ENCODE measurements at places on chromosomes 3 and 15.
A peak's percentile ranks its signal among the peaks of the same experiment; 100 is the strongest.

DNA sequence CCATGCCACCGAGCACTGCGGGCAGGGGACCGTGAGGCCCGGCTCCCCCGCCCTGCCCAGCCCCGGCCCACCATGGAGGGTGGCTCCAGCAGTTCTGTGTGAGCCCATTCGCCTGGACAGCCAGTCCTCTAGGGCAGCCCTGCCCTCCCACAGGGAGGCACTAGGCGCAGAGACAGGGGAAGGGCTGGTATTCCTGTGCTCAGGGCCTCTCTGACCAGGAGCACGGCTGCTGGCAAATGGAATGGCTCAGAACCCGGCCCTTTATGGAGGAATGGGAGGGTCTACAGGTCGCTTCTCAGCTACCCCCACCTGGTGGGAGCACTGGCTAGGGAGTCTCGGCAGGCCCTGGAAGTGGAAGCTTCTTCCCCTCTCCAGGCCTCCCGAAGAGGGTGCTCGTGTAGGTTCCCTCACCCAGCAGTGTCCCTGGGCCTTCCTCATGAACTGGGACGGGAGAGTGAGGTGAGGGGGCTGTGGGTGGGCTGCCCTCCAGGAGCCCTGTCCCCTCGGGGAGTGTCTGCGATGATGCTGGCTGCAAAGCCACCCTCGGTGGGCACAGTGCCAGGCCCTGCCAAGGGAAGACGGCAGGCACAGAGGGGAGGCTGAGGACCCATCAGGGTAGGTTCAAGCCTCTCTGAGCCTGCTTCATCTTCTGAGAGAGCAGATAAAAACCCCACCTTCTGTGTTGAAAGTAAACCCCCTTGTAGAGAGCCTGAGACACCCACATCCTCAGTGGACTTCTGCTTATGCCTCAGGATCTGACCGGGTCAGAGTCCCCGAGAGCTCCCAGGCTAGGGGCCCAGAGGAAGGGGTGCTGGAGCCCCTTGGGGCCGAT is 1.5 kb downstream of the MELTF start:
- DNase-seq = no peak

DNA sequence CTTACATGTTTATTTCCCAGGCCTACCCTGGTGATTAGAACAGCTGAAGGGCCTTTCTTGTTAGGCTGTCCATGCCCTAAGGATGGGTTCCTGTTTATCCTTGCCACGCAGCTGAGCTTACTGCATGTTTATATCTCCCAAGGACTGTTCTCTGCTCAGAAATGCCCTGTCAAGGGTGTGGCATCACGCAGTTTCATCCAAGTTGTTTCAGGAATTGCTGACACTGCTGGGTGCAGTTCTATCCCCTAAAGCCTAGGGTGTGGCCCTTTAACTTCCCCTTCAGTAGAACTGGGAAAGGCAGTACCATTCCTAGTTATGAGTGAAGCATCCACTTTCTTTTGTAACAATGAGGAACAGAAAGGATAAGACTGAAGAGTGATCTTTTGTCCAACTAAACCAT is 5.0 kb downstream of the ELL3 start:
- no peak for DNase-seq

DNA sequence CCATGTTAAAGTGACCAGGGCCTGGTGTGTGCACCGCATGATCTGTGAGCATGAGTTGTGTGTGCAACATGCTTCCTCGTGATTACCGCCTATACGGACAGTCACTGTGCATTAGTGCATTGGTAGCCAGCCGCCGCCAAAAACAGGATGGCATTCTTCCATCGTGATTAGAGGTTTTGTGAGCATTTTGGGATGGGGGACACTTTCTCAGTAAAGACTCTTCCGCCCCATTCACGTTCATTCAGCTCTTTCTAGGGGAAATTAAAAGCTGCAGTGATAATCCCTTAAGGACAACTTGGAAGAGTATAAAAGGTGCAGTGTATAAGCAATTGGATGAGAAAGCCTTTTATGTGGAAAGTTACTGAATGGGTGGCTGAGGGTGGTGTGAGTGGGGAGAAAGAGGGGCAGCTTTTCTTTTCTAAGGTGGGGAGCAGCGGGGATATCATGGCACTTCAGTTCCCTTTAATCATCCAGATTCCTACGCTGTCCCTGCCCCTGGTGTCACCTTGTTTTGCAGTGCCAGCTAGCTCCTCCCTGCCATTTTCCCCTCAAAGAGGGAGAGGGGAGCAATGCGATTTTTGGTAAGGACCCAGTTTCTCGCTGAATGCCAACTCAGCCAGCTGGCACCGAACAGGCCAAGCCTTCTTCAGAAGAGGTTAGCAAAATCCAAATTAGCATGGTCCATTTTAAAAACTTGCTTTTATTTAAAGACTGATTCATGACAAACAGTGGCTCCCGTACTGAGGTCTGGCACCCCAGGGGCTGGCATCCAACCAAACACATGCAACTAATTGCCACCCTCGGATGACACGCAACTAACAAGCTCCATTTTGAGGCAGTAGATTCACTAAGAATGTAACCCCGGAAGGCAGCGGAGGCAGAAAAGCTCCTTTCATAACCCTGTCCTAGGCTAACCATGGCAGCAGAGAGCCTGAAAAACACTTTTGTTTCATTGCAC is 447.8 kb downstream of the FHIT start:
- DNase-seq = no peak

- peak; percentile 33 for DNase-seq
Measured at GRCh38 chr3:49803465-49804140, 542 bp downstream of the INKA1 start.

DNA sequence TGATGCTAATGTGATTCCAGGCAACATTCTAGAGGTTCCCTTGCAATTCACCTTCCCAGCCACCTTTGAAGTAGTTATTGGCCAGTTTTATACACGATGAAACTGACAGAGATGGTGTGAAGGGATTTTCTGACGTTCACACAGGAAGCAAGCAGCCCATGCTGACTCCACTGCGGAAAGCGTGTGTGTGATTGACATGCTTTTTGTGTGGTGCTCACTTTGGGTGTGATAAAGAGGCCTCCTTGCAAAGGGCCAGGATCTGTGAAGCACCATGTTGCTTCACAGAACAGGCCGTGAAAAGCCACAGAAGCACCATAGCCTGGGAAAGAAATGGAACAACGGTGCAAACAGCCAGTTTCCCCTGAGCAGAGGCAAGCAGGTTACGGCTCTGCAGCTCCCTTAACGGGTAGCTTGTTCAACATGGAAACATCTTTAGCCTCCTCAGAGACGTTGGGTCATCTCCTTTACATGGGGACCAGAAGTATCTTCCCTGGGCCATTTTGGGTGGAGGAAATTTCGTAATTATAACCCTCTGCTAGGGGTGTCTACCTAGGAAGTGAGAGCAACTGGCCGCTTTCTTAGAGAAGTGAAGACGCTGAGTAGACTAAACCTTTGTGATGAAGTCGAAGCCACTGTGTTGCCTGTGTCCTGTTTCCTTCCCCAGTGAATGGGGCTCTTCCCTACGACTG is 108.5 kb downstream of the APBA2 start:
- DNase-seq = peak; percentile 11

- DNase-seq = peak; percentile 36
Measured at GRCh38 chr3:31768479-31769125, 212.5 kb downstream of the OSBPL10 start.

GRCh38 chr3:177885063-177885462 is 651.2 kb upstream of the KCNMB2 start:
- DNase-seq = no peak

DNA sequence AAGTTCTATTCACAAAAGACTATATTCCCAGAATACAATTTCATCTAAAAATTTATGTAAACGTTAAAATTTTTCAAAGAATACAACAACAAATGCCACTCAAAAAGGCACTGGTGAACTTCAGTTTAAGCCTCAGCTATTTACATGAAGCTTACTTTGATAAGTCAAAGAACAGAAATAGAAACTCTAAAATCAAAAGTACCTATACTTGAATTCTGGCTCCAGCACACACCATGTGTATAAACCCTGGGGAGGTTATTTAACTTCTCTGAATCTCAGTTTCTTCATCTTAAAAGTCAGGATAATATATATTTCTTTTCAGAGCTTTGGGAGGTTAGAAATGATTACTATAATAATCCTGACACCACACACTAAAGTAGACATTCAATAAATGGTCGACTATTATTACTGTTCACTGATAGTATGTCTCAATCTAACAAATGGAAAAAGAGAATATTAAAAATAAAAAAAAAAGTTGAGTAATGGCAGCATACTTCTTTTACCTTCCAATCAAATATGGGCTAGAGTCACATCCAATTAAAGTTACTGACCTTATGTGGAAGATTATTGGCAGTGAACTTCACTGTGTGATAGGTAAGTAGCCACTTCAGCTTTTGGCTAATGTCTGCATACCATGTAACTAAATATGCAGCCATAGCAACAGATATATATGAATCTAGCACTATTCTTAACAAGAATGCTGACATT is 248.4 kb downstream of the ISL2 start:
- no peak for DNase-seq

GRCh38 chr15:100082761-100083402 is 258.9 kb downstream of the ADAMTS17 start:
- no peak for DNase-seq

DNA sequence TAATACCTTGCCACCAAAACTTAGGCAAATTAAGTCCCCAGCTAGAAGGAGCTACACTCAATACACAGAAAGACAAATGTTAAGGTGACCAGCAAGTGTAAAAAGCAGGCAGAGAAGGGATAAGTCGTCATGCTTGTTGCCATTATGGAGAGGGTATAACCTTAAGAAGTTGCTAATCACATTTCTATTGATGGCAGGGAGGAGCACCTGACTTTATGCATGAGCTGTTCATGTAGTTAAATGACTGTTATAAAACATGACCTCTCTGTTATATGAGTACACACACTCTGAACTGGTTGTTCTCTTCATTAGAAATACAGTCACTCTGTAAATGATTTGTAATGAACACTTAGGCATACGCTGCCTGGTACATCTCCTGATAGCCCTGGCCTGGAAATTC is 6.6 kb upstream of the CCNL1 start:
- no peak for DNase-seq

GRCh38 chr3:55858302-55858701 is 371.2 kb upstream of the WNT5A start:
- no peak for DNase-seq

- DNase-seq = no peak
Measured at GRCh38 chr3:123453675-123454074, 4.8 kb upstream of the ADCY5 start.

DNA sequence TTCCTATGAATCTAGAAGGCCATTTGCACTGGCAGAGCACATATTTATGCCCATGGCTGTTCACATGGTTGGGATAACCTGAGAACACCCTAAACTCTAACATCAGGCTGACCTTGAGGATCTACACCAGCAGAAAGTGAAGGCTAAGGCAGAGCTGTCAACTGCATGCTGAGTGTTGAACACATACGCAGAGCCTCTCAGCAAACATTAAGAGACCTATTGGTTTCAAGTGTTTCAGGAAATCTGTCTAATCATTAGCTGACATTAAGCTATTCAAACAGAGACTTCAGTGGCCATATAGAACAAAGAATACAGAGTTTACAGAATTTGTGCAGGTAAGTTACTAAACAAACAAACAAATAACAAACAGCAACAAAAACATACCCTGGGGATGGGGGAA is 16.1 kb upstream of the SEC61A1 start:
- no peak for DNase-seq

GRCh38 chr3:189848395-189849040 is 217.3 kb downstream of the TP63 start:
- DNase-seq = no peak

DNA sequence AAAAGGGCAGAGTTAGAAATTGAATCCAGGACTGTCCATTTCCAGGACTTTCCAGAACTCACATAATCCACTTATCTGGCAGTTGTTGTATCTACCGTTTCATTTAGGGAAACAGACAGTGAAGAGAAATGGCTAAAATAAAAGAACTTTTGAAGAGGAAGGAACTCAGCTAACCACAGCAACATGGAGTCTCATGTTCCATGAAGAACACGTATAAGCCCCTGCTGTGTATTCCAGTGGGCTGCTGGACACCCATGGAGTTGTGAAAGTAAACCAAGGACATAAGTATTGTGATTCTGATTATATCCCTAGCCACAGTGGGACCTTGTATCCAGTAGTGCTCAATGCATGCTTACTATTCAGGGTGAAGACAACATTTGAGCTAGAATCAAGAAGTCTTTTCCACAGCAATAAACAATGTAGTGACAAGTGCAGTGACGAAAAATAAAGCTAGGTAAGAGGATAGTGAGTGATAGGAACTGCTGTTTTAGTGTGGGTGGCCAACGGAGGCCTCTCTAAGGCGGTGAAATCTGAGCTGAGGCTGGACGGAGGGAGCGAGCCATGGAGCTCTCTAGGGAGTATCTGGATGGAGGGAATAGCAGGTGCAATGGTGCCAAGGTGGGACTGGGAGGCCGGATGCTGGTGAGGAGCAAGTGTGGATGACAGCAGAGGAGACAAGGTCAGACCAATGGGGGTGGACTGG is 26.8 kb upstream of the TRH start:
- DNase-seq = no peak

DNA sequence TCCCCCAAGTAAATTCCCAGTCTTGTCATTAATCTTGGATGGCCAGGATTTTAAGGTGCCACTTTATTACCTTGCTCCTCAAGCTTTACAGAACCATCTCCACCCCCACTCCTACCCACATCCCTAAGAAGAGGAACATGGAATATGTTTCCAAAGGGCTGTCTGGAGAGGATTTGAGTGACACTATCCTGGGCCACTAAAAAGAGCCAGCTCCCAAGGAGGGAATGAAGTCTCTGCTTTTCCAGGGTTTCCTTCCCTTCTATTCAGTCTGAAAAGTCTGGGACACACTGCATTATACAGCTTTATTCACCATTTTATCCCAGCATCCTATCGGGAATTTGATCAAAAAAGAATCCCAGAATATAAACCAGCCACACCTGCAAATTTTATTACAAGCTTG is 35.6 kb upstream of the MECOM start:
- DNase-seq = no peak

GRCh38 chr15:98774756-98775497 is 126.6 kb downstream of the IGF1R start:
- no peak for DNase-seq

- DNase-seq = no peak
Measured at GRCh38 chr15:80478075-80478474, 73.9 kb downstream of the ARNT2 start.

DNA sequence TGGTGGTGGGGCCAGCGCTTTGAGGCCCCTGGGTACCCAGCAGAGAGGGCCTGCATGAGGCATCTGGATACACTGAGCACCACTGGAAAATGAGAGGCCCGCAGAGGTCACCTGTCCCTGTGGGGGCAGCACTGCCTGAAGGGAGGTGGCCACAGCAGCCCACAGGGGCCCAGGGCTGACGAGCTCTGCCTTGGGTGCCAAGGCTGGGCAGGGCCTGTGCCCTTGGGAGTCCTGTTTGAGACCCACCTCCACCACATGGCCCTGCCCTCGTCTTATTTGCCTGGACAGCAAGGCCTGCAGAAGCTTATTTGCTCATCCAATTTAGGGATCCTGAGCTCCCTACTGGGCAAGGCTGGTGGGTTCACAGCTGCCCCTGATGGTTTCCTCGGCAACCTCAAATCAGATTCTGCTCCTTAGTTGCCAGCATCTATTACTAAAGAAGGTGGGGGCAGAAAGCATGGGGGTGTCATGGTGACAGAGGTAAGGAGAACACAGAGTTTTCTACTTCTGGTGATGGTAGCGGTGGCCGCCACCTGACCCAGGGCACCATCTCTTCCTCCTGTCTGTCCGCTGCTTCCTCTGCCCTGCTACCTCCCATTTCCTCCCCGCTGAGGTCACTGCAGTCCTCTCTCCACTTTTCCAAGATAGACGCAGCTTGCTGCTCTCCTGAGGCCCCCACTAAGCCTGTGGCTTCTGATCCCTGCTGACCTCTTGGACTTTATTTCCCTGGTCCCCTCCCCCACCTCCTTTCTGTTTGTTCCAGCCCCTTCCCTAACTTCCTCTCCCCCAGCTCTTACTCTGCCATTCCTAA is 62.9 kb downstream of the HMCES start:
- DNase-seq = no peak
